ENCODE measurements at places on chromosomes 12 and 14. TPM values are rescaled to one million over a fixed set of nuclear protein-coding genes. Genes with fewer than 3 reads are reported as not detected.

Gene COA8
- total RNA-seq, result 10.0 TPM

Gene GYS2
- total RNA-seq, result not detected

Gene KCNC2
- 1.5 TPM for total RNA-seq

Gene ADGRD1
- 179 TPM for total RNA-seq

Gene TAS2R50
- total RNA-seq, result 0.84 TPM

Gene CLEC4C
- not detected for total RNA-seq

Gene PPM1A
- total RNA-seq, result 28.2 TPM

Gene TC2N
- 23.4 TPM for total RNA-seq

Gene ASCL1
- not detected for total RNA-seq

Gene PTHLH
- 6.9 TPM for total RNA-seq

Gene TAS2R13
- total RNA-seq, result 1.9 TPM

DNA sequence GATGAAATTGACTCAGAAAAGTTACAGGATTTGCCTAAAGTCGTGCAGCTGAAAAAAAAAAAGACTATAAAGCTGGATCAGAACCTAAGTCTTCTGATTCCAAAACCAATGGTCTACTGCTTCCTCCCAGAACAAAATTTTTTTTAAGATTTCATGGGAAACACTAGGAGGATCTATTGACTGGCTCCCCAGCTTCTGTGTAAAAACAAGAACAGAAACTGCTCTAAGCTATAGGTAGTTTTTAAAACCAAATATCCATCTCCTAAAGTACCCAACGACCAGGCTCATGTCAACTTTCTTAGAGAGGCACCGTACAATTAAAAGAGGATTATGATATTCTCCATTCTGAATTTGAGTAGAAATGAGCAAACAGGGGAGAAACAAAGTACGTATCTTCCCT is 9.4 kb downstream of the FMNL3 start:
- H3K36me3 ChIP-seq, result no peaks in the 10 kb centered on the region
- H3K4me1 ChIP-seq, result peaks cover 59% of the 10 kb centered on the region
- no peak overlapping the region for H3K4me3 ChIP-seq

- no peak overlapping the region for H3K4me3 ChIP-seq
- no peaks in the 10 kb centered on the region for H3K27me3 ChIP-seq
- H3K36me3 ChIP-seq, result peaks cover 56% of the 10 kb centered on the region
- no peak for DNase-seq
Measured at GRCh38 chr14:101881426-101881825, 82.9 kb upstream of the DYNC1H1 start.

DNA sequence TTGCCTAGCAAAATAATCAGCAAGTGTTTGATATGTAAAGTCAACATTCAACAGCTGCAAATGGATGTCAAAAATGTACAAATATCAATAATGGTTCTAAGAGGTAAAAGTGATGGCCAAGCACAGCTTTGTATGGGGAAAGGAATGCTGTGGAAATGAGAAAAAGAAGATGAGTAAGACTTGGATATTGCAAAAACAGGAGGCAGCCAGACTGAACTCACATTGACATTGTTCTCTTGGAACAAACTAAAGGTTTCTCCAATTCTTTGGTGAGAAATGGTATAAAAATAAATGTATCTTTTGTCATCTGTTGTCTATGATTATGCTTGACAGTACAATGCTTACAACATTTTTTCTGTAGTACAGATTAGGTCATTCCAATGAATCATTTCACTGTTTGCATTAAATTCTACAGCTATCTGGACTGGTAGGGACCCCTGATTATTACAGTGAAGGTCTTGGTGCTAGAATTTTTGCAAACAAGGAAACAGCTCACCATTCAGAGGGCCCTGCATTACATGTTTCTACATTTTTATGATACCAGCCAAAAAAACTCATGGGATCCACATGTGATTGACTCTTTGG is 465.7 kb downstream of the NOVA1 start:
- no peaks in the 10 kb centered on the region for H3K4me1 ChIP-seq
- no peak overlapping the region for H3K4me3 ChIP-seq
- H3K27ac ChIP-seq, result no peak overlapping the region
- no peaks in the 10 kb centered on the region for H3K36me3 ChIP-seq
- DNase-seq, result no peak

DNA sequence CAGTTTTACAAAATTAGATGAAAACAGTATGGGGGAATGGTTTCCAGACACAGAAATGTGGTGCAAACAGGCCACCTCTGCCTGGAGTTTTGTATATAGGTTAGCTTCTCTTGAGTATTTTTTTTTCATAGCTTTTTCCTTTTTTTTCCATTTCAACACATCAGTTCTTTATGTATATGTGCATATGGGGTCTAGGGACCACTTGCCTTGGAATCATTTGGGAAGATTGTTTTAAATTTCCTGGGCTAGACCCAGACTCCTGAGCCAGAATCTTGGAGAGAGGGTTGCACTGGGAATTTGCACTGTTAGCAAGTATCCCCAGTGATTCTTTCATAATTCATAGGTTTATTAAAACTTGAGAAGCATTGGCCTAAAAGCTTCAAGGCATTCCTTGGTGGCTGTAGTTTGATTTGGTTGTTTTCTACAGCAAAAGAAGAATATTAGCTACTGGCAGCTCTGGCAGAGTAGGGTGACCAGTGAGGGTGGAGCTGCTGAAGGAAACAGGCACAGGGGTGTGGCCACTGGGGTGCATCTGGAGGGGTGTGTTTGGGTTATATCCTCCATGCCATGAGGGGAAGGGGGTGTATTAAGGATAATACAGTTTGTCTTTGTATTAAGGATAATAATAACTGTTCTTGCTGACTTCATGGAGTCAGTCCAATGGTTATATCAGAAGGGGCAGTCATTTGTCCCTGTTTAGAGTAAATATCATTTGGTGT is 22.8 kb downstream of the PPP1R36 start:
- H3K4me3 ChIP-seq, result no peak overlapping the region
- no peaks in the 10 kb centered on the region for H3K36me3 ChIP-seq
- DNase-seq, result no peak
- H3K4me1 ChIP-seq, result peaks cover 54% of the 10 kb centered on the region

DNA sequence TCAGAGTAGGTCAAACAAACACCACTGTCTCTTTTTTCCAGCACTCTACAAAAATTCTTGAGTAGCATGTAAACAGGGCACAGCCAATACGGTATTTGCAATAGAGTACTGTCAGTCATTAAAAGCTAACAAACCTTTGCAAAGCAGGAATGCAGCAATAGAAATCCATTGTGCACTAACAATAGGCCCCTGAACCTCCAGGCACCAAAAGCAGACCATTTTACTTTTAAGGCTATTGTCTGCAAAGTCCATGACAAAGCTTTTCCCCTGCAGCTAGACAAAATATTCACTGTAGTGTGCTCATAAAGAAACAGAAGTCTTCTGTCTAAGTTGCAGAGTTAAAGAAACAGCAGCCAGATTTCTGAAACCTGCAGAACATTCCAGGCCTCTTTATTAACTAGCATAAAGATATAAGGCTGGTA is 191.9 kb downstream of the SOX5 start:
- H3K4me1 ChIP-seq, result peaks cover 11% of the 10 kb centered on the region
- DNase-seq, result no peak
- H3K27ac ChIP-seq, result no peak overlapping the region
- H3K4me3 ChIP-seq, result no peak overlapping the region

DNA sequence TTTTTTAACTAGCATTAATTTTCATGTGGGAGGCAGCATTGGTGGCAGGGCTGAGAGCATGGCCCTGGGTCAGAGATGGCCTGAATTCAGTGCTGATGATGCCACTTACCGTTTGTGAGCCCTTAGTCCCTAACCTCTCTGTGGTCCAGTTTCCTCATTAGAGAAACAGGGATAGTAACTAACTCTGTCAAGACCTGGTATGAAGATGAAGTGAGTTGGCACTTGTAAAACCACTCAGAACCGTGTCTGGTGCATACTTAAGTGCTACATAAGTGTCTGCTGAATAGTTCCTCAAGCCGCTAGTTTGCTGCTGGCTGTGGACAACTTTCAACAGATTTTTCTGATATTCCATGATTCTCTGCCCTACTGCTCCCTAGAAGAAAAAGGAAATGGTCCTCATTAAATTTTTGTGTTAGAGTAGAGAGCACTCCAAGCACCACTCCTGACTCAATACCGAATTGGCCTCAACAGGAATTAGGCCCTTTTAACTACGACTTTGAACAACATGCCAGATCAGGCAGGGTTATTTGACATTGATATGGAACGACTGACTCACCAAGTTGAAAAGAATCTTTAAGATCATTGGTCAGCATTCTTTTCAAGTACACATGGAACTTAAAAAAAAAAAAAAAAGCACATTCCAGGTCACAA is 250.2 kb downstream of the ANO2 start:
- H3K4me1 ChIP-seq, result no peaks in the 10 kb centered on the region
- DNase-seq, result no peak
- H3K27me3 ChIP-seq, result no peaks in the 10 kb centered on the region

- H3K27ac ChIP-seq, result no peak overlapping the region
- H3K27me3 ChIP-seq, result no peaks in the 10 kb centered on the region
- peaks cover 13% of the 10 kb centered on the region for H3K36me3 ChIP-seq
- no peak overlapping the region for H3K4me3 ChIP-seq
- no peaks in the 10 kb centered on the region for H3K4me1 ChIP-seq
Measured at GRCh38 chr14:60101786-60102185, 10.1 kb downstream of the PCNX4 start.

DNA sequence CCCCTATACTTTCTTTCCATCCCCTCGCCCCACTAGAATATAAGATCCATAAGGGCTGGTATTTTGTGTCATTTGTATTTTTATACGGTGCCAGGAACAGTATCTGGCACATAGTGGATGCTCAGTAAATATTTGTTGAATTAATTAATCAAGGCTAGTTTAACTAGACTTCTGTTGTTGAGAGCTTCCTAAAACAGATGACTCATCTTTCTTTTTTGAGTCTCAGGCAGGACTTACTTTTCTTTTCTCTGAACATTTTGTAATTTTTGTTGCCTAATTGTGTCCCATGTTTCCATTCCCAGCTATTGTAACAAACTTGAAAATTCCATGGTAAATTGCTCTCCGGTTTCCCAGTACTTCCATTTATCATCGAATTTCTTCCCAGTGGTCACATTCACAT is 16.7 kb downstream of the STK38L start:
- no peak for DNase-seq
- peaks cover 2% of the 10 kb centered on the region for H3K36me3 ChIP-seq
- H3K4me1 ChIP-seq, result peaks cover 24% of the 10 kb centered on the region
- H3K27ac ChIP-seq, result no peak overlapping the region
- no peak overlapping the region for H3K4me3 ChIP-seq

DNA sequence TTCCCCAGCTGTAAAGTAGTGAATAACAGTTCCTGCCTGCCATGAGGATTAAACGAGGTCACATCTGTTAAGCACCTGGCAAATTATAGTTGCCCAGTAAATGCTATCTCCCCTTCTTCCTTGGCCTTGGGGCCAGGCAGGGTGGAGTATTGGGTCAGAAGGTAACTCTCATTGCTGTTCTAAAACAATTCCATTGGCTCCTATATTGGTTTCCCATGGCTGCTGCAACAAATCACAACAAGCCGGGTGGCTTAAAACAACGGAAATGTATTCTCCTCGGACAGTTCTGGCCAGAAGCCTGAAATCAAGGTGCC is 31.9 kb downstream of the MMAB start:
- H3K27ac ChIP-seq, result no peak overlapping the region
- DNase-seq, result no peak
- H3K36me3 ChIP-seq, result no peaks in the 10 kb centered on the region
- H3K27me3 ChIP-seq, result no peaks in the 10 kb centered on the region
- no peak overlapping the region for H3K4me3 ChIP-seq

GRCh38 chr12:105033851-105034250 is 47.7 kb downstream of the NOPCHAP1 start:
- no peak overlapping the region for H3K4me3 ChIP-seq
- H3K27me3 ChIP-seq, result no peaks in the 10 kb centered on the region
- peaks cover 50% of the 10 kb centered on the region for H3K36me3 ChIP-seq
- DNase-seq, result no peak

GRCh38 chr14:28467611-28468010 is 299.0 kb upstream of the FOXG1 start:
- no peaks in the 10 kb centered on the region for H3K4me1 ChIP-seq
- H3K36me3 ChIP-seq, result no peaks in the 10 kb centered on the region
- no peaks in the 10 kb centered on the region for H3K27me3 ChIP-seq
- H3K4me3 ChIP-seq, result no peak overlapping the region
- H3K27ac ChIP-seq, result no peak overlapping the region

DNA sequence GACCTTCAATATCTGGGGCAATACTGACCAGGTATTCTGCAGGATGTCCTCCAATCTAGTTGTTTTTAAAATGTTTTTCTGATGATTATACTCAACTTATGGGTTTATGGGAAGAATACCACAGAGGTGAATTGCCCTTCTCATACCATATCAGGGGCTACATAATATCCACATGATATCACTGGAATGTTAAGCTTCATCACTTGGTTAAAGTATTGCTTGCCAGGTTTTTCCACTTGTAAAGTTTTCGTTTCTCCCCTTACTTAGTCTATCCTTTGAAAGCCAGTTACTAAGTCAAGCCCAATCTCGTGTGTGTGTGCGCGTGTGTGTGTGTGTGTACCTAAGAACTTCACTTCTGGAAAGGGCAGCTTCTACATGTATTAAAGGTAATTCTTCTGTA is 980.9 kb upstream of the FBXO33 start:
- H3K27ac ChIP-seq, result no peak overlapping the region
- no peaks in the 10 kb centered on the region for H3K27me3 ChIP-seq

DNA sequence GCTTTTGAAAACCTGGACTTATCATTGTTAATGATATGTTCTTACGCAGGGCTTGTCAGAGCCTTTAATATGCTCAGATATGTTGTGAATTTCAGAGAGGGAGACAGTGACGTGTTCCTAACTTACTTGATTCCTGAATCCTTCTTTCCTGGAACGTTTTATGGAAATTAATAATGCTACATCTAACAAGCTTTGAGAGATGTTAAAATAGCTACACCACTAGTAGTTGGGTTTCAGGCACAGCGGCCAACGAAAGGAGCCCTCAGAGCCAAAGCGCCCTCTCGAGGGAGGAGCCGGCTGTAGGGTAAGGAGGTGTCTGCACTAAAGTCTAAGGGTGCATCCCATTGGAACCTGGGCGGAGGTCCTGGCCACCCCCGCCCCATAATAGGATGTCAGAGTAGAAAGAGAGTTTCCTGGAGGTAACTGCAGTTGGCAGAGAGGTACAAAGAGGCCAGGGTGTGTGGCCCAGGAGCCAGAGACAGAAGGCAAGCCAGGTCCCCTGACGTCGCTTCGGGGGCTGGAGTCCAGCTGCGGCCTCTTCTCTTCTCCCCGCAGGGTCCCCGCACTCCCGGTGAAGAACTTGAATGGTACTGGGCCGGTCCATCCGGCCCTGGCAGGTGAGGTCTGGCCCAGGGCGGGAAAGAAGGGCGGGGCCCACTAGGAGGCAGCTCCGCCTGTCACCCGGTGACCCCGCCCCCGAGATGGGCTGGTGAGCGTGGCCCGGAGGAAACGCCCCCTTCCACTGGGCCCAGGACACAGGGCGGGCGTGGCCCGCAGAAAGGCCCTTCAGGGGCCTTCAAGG is 36.3 kb downstream of the DTX1 start:
- H3K27ac ChIP-seq, result no peak overlapping the region
- H3K4me3 ChIP-seq, result no peak overlapping the region
- H3K27me3 ChIP-seq, result peaks cover 7% of the 10 kb centered on the region
- H3K4me1 ChIP-seq, result peaks cover 18% of the 10 kb centered on the region
- no peaks in the 10 kb centered on the region for H3K36me3 ChIP-seq

DNA sequence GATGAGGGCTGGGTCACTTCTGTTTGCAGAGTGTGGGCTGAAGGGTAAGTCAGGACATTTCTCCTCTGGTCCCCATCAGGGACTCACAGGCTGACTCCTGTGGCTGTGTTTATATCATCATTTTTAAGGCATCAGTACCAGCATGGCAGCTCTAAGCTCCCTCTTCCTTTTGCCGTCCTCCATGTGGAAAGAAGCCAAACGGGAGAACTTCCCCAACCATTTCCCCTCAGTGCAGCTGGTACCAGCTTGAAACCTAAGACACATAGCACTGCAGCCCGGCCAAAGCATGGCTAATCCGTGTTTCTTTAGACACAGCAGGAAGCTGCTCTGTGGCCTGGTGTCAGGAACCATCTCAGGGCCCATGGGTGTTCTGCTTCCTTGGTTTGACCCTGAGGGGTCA is 31.9 kb upstream of the ATP2A2 start:
- H3K27me3 ChIP-seq, result no peaks in the 10 kb centered on the region
- peaks cover 26% of the 10 kb centered on the region for H3K4me1 ChIP-seq
- no peak overlapping the region for H3K4me3 ChIP-seq
- peak overlapping the region; percentile 71 for H3K27ac ChIP-seq
